Progenitor cell of endocrine pancreas (in vitro differentiated cells): ENCODE measurements at places on chromosomes 2 and 18.

- no peak for DNase-seq
Observed at GRCh38 chr18:67241299-67241698, 275.2 kb downstream of the DSEL start.

GRCh38 chr2:30938196-30938595 lies 130.9 kb upstream of the CAPN13 start:
- no peak for DNase-seq

- DNase-seq = no peak
Observed at GRCh38 chr18:67514901-67515540, 1.5 kb downstream of the DSEL start.

DNA sequence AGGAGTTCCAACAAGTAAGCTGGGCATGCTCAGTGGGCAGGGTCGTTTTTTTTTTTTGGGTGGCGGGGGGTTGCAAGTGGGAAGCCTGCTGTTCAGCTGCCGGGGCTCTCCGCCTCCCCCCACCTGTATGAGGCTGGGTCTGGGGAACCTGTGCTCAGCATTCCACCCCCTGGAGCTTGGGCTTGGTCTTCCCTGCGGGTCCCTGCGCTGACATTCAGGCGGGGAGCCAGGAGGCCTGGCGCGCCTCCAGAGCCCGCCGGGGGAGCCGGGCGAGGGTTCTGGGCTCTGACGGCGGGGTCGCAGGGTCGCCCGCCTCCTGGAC lies 822 bp upstream of the GPD2 start:
- DNase-seq = no peak

DNA sequence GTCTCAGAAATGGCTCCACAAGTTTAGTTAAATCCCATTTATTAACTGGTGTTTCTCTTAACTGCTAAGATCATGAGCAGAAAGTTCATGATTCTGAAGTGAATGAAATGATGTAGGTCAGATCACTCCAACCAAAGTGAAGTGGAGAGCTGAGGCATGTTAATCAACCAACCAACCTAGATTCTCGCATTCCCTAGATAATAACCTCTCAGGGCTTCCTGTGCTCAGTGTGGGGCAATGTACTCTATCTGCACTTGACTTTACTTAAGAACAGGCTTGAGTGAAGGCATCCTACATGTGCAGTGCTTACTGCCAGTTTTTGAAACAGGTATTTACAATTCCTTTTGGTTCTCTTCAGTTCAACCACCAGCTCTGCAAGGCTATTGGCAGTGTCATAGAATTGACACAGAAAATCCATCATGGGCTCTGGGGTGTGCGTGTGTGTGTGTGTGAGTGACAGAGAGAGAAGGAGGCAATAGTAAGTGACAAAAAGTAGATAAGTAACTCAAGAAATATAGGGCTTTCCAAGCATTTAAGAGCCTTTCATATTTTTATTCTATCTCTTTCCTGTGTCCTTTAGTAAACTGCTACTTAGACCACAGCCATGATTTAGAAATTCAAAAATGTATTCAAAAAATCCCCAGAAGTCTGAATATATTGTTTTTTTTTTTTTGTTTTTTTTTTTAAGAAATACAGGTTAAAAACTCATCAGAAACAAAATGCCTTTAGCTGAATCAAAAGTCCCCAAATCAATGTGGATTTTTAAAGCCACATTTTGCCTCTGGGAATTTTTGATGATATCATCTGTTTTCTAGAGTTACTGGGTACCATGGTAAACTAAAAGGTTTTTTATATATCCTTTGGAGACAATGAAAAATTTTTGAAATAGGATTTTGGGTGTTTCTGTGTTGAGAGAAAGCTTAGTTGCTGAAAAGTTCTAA lies 28.6 kb downstream of the DOCK10 start:
- DNase-seq = no peak

- no peak for DNase-seq
Observed at GRCh38 chr2:237315829-237316225, 98.1 kb downstream of the COL6A3 start.

- no peak for DNase-seq
Observed at GRCh38 chr18:25422230-25422629, 70.3 kb upstream of the ZNF521 start.
